ENCODE measurements at places on chromosomes 6 and 20. TPM values are rescaled to one million over a fixed set of nuclear protein-coding genes. Genes with fewer than 3 reads are reported as not detected.

DNA sequence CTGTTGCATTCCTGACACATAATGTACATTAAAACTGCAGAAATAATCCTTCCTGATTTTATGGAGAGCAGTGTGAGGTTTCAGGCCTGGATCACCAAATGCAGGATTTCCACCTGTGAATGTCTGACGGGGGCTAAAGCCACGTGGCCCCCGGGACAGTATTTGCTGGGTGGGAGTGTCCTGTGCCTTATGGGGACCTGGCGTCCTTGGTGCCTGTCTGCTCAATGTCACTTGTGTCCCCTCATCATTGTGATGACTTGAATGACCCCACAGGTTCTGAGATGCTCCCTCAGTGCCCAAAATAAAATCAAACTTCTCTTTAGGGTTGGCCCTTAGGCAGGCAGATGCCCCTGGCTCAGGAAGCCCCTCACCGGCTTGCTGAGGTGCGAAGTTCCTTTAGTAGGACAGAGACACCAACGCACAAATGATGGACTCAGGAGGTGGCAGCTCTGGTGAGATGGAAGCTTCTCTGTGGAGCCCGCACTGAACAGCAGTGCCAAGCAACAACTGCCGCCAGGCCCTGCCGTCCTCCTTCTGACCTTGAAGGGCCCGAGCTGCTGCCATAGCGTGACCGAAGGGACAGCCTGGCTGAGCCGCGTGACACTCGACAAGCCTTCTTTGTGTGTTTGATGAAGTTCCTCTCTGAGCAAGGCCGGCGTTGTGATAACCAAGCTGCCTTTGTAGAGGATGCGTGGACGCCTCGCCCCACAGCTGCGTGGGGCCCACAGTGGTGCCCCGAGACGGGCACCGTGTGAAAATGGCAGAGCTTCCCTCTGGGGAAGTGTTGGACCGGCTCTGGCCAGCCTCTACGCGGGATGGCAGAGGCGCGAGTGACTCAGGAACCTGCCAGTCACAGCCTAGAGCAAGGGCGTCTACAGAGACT lies 30.9 kb downstream of the FRMD1 start:
- no peak for DNase-seq
- H3K4me3 ChIP-seq = no peak overlapping the region
- H3K27me3 ChIP-seq = no peaks in the 10 kb centered on the region
- H3K27ac ChIP-seq = no peak overlapping the region
- no peaks in the 10 kb centered on the region for H3K36me3 ChIP-seq
- H3K4me1 ChIP-seq = no peaks in the 10 kb centered on the region

DNA sequence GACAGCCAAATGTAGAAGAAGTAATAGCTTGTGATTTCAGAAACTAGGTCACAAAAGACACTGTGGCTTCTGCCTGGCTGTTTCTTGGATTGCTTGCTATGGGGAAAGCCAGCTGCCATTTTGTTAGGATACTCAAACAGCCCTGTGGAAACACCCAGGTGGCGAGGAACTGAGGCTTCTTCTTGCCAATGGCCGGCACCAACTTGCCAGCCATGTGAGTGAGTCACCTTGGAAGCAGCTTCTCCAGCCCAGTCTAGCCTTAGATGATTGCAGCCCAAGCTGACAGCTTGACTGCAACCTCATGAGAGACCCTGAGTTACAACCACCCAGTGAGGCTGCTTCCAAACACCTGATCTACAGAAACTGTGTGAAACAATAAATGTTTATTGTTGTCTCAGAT lies 11.9 kb upstream of the KIAA1755 start:
- peak overlapping the region; percentile 76 for H3K27ac ChIP-seq
- no peak overlapping the region for H3K4me3 ChIP-seq
- peaks cover 34% of the 10 kb centered on the region for H3K4me1 ChIP-seq
- no peaks in the 10 kb centered on the region for H3K36me3 ChIP-seq
- no peak for DNase-seq
- no peaks in the 10 kb centered on the region for H3K27me3 ChIP-seq

DNA sequence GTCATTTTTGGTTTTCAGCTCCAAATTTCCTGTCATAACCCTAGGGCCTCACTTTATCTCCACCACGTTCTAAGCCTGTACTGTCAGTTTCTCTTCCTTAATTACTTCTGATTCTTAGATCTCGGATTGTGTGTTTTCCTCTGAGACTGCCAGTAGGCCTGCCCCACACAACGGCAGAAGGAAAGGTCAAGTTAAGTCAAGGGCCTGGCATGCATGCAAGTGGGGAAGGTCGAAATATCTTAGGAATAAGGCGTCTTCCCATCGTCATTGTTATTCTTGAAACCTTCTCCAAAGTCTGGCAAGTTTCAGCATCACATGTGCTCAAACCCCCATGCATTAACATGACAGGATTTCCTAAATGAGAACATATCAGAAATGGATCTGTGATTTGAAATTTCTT lies 203.5 kb upstream of the TSHZ2 start:
- no peaks in the 10 kb centered on the region for H3K36me3 ChIP-seq
- DNase-seq = no peak
- H3K4me1 ChIP-seq = no peaks in the 10 kb centered on the region
- H3K27me3 ChIP-seq = no peaks in the 10 kb centered on the region
- no peak overlapping the region for H3K27ac ChIP-seq

DNA sequence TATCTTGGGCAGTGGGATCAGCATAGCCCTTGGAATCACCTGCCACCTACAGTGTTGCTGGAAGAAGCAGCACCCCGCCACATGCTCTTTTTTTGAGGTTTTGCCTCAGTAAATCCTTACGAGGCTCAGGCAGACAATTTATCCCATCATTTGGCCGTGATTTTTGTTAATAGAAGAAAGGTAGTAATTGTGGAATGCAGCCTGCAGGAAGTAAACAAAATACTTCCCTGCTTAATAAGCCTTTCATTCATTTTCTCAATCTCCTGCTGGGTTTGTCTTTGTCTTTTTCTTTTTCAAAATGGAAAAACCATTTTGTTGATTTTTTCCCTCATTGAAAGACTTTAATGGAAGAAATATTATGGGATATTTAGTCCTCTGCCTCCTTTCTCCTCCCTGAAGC lies 93.7 kb upstream of the CD83 start:
- H3K36me3 ChIP-seq = no peaks in the 10 kb centered on the region
- no peak overlapping the region for H3K27ac ChIP-seq
- DNase-seq = no peak
- no peak overlapping the region for H3K4me3 ChIP-seq
- H3K27me3 ChIP-seq = no peaks in the 10 kb centered on the region

- H3K4me1 ChIP-seq = no peaks in the 10 kb centered on the region
- no peak overlapping the region for H3K4me3 ChIP-seq
- no peaks in the 10 kb centered on the region for H3K27me3 ChIP-seq
- no peaks in the 10 kb centered on the region for H3K36me3 ChIP-seq
- H3K27ac ChIP-seq = no peak overlapping the region
- no peak for DNase-seq
Observed at GRCh38 chr20:64130876-64131275, 23.5 kb upstream of the NPBWR2 start.

GRCh38 chr20:44955270-44955669 lies 4.9 kb downstream of the TOMM34 start:
- peaks cover 33% of the 10 kb centered on the region for H3K36me3 ChIP-seq
- peaks cover 14% of the 10 kb centered on the region for H3K4me1 ChIP-seq
- no peak overlapping the region for H3K27ac ChIP-seq
- no peak overlapping the region for H3K4me3 ChIP-seq
- no peak for DNase-seq

Gene SLC12A5
- not detected for total RNA-seq

Gene NT5E
- 57.4 TPM for total RNA-seq

Gene NKX2-4
- not detected for total RNA-seq

Gene RBPJL
- total RNA-seq = not detected
